ENCODE measurements at places on chromosomes 5 and 9.
A peak's percentile ranks its signal among the peaks of the same experiment; 100 is the strongest.

DNA sequence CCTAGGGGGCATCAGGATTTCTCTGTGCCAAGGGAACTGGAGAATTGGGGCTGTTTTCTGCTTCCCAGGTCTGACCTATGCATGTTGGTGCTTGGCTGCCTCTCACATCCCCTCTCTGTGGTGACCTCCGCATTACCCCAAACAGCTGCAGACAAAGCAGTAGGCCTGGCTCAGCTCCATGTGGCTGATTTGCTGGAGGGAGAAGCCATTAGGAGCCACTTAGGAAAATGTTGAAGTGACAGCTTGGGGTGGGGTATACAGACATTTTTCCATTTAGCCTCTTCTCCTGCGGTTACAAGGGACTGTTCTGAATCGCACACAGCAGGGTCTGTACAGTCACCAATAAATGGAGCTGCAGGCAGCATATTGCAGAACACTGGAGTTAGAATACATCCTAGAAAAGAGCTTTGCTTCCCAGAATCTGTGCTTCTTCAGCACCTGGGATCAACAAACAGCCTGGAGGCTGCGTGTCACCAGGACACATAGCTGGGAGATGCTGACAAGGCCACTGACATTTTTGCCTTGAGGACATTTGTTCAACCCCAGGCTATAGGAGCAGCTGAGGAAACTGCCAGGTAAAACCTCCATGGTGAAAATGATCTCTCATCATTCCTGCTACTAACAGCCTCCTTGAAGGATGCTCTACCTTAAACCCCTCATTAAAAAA is 335.3 kb downstream of the DIRAS2 start:
- no peak for DNase-seq

DNA sequence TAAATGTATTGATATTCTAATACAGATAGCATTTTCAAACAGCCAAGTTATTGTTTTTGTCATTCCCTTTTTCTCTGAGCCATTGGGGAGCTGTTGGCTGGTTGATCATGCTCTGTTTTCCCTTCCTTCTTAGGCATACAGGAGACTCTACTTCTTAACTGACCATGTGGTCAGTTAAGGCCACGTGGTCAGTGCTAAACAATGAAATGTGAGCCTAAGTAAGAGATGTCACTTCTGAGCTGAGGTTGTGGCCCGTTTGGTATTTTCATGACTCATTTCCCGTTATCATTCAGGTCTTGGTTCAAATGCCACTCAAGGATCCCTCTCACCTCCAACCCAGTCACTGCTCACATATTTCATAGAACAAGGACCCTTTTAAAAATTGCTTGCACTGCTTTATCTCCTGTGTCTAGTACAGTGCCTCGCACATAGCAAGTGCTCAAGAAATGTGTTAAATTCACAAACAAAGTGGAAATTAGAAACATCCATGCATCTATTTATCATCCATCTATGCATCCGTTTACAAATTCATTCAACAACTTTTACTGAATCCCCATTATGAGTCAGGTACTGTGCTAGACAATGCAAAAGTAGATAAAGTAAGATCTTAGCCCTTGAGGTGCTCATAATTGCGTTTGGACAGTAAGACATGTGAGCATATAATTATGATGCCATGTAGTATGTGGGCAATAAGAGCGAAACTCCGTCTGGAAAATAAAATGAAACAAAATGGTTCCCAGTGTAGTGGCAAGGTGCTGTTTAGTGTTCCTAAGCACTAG is 50.7 kb downstream of the ARRDC3 start:
- no peak for DNase-seq

DNA sequence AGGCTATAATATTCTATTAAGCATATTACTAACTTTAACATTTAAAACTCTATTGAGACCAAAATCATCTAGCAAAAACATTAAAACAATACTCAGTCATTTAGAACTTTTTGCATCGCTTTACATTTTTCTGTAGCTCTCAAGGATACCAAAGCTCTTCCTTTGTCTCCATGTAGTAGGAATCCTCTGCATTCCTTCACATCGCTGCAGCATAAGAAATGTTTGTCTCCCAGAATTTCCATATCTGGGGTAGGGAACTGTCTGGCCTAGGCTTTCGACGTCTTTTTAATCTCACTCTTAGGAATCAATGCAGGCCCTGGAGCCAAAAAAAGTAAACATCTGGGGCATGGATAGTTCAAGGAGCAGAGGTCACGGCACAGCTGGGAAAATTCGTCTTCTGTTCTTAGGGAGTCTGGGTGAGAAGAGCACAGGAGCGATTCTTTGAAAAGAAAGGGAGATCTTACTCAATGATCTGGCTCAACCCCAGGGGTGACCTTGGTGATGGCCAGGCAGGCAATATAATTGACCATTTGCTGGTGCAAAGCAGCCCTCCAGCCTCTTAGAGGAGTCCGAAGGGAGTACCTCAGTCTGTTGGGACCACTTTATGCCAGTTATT is 23.2 kb upstream of the RAI14 start:
- DNase-seq = no peak

DNA sequence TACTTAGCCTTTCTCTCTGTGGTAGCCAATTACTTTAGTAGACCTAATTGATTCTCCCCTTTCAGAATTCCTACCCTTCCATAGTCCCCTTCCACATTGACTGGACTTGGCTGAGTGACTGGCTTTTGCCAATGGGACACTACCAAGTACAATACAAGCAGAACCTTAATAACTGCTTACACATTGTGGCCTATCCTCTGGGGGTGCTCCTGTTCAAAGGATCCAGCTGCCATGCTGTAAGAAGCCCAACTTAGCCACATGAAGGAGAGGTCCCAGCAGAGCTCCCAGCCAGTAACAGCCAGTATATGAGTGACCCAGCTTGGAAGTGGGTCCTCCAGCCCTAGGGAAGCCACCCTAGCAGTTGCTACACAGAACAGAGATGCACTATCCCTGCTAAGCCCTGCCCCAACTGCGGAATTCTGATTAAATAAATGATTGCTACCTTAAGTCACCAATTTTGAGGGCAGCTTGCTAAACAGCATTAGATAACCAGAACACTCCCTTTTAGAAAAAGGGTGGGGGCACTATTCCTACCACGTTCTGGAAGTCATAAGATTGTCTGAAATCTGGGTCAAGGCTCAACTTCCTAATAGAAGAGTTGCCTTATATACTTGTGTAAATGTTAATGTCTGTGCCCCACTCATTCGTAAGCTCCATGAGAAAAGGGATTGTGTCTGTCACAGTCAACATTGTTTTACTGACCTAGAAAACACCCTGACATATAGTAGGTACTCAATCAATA is 11.1 kb upstream of the APTX start:
- DNase-seq = no peak

- DNase-seq = no peak
Observed at GRCh38 chr5:669111-669841, 23.9 kb downstream of the TPPP start.

DNA sequence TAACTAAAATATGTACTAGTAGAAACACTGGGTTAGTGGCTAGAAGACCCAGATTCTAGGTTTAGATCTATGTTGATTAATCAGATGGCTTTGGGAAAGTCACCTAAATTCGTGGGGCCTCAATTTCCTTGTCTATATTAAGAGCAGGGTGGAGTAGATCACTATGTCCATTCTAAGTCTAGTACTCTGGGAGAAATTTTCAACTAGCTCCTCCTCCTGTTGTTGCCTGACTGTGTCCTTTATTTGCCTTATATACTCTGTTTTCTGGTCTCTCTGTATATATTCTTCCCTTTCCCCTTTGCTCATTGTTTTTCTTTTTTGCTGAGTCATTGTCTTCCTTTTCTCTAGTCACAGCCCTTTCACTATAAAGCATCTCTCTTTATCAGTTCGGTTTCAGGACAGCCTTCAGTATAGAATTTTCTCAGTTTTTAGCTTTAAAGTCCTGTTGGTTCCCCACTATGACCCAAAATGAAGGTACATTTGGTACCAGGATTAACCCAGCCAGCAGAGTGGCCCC is 44.5 kb upstream of the CDH6 start:
- DNase-seq = no peak

- DNase-seq = peak; percentile 19
Observed at GRCh38 chr5:157718519-157718918, 12.7 kb upstream of the THG1L start.

- no peak for DNase-seq
Observed at GRCh38 chr9:131727184-131727759, 12.6 kb downstream of the RAPGEF1 start.

DNA sequence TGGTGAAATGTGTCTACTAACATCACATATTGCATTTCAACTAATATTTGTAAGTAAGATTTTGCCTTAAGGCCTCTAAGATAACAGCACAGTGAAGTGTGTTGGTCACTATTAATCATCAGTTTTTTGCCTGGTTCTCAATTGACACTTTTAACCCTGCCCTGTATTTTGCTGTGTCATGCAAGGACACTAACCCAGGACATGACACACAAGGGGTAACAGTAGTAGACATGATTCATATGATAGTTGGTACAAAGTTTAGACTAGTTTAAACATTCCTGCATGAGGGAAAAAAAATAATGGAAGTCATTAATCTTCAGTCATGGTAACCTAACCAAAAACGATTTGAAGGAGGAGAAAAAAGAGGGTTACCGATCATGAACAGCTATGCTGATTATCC is 207.0 kb downstream of the DEPDC1B start:
- no peak for DNase-seq

DNA sequence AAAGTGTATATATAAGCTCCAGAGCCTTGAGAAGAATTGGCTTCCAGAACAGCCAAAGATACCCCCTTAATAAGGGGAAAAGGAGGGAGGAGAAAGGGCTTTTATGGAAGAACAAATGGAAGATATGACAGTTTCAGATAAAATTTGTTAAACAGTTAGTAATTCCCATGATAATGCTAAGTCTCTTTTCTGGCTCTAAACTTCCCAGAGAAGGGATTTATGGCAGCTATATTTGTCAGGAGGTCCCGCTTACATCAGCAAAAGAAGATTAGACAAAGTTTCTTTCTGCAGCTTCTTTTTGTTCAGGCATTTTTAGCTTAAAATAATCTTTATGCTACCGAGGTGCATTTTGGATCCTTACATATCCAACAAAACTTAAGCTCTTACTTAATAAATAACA is 14.3 kb upstream of the SLC36A3 start:
- no peak for DNase-seq

GRCh38 chr5:170327168-170327567 is 29.6 kb upstream of the LCP2 start:
- no peak for DNase-seq

GRCh38 chr5:104297076-104297475 is 734.5 kb upstream of the NUDT12 start:
- no peak for DNase-seq

DNA sequence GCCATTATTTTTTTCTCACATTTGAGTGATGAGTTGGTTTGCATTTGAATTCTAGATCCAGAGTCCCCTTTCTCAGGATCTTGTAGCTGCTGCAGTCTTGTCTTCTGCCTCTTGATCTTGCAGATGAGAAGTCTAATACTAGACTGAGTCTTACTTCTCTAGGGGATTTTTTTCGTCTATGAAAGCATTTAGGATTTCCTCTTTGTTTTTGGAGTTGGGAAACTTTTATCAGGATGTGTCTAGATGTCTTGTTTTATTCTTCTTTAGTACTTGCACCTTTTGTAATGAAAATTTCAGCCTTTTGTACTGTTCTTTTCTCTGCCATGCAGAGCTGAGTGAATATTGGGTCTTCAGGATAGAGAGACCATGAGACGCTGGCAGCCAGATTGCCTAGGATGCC is 65.4 kb downstream of the ZNF618 start:
- DNase-seq = no peak

GRCh38 chr5:128491291-128491690 is 46.8 kb downstream of the FBN2 start:
- DNase-seq = no peak
